Immature natural killer cell (primary cell): ENCODE measurements at places on chromosomes 4 and X.

DNA sequence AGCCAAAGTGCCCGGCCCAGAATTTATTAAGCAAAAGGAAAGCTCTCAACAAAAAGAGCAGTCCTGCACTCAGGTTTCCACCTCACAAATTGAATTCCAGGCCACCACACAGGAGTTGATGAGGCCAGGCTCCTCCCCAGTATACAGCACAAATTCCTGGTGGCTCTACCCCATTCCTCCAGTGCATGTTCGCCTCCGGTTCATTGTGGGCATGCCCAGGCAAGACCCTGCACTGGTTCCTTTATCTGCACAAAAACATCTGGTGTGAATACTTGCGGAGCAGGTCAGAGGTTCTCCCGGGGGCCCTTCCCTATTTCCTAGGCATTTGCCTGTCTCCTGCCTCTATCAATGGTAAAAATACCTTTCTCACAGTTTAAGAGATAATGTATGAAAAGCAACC lies 195.2 kb upstream of the ANXA10 start:
- no peak overlapping the region for H3K4me3 ChIP-seq
- peaks cover 4% of the 10 kb centered on the region for H3K36me3 ChIP-seq
- H3K27me3 ChIP-seq = no peaks in the 10 kb centered on the region
- no peak overlapping the region for H3K27ac ChIP-seq
- H3K4me1 ChIP-seq = no peaks in the 10 kb centered on the region
- DNase-seq = no peak

- peaks cover 5% of the 10 kb centered on the region for H3K36me3 ChIP-seq
- peaks cover 16% of the 10 kb centered on the region for H3K27me3 ChIP-seq
- peak overlapping the region; percentile 97 for H3K27ac ChIP-seq
Measured at GRCh38 chr4:169009286-169010124, 550 bp downstream of the CBR4 start.

DNA sequence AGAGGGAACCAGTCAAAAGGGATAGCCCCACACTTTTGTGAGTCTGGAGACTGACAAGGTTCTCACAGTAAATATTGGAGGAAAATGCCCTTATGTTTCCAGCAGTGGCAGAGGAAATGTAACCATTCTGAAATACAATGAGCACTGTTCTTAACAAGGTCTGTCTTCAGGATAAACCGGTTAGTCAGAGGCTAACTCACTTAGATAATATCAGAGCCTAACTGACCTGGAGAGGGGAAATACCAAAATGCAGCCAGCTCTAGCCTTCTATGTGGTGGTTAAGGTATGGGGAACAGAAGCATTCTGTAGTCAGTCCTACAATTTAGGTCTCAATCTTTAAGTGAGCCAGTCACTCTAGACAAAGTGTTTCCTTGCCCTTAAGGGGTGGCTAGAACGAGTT lies 70.8 kb downstream of the TBCK start:
- no peak overlapping the region for H3K27ac ChIP-seq
- no peak for DNase-seq
- H3K4me3 ChIP-seq = no peak overlapping the region

- no peak overlapping the region for H3K4me3 ChIP-seq
- no peak for DNase-seq
- peak overlapping the region; percentile 22 for H3K27ac ChIP-seq
- H3K36me3 ChIP-seq = peaks cover 8% of the 10 kb centered on the region
- H3K27me3 ChIP-seq = peaks cover 8% of the 10 kb centered on the region
- peaks cover 7% of the 10 kb centered on the region for H3K4me1 ChIP-seq
Measured at GRCh38 chr4:6869944-6870343, 39.7 kb upstream of the TBC1D14 start.

DNA sequence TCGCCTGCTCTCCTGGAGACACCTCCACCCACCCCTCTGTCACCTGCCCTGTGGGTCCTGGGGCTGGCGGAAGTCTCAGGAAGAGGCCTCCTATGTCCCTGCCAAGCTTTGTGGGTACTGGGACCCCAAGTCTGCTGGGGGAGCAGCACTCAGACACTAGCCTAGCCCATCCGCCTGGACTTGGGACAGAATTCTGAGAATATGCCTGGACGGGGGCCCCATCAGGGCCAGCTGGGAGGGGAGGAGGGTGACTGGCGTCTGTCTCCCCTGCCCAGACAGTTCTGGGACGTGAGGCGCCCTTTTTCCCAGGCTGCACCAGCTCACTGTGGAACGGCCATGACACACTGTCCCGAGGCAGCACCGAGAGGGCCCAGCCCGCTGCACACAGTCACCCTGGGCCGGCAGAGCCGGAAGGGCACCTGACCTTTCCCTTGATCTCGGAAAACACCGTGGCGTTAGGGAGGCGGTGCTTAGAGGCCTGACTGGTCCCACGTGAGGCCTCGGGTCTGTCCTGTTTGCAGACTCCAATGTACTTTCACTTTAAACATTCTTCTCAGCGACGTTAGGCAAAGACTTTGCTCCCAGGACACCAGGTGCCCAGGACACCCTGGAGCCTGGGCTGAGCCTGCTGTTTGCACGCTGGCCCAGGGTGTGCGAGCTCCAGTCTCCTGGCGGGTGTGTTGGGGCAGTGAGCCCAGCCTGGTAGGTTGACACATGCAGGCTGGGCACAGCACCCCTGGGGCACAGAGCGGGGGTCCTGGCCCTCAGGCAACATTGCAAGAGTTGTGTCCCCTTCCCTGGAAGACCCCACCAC lies 700 bp downstream of the SLC26A1 start:
- no peaks in the 10 kb centered on the region for H3K36me3 ChIP-seq
- DNase-seq = no peak
- H3K4me1 ChIP-seq = peaks cover 5% of the 10 kb centered on the region

- H3K27ac ChIP-seq = no peak overlapping the region
- no peaks in the 10 kb centered on the region for H3K4me1 ChIP-seq
- H3K36me3 ChIP-seq = no peaks in the 10 kb centered on the region
- H3K4me3 ChIP-seq = no peak overlapping the region
- DNase-seq = no peak
- peaks cover 4% of the 10 kb centered on the region for H3K27me3 ChIP-seq
Measured at GRCh38 chr4:170193496-170193895, 103.7 kb upstream of the AADAT start.

- H3K36me3 ChIP-seq = no peaks in the 10 kb centered on the region
- H3K27ac ChIP-seq = no peak overlapping the region
- H3K4me1 ChIP-seq = no peaks in the 10 kb centered on the region
- H3K4me3 ChIP-seq = no peak overlapping the region
- no peaks in the 10 kb centered on the region for H3K27me3 ChIP-seq
Measured at GRCh38 chrX:17214962-17215361, 160.0 kb upstream of the NHS start.

GRCh38 chr4:1398681-1399507 lies 7.3 kb downstream of the NKX1-1 start:
- peaks cover 4% of the 10 kb centered on the region for H3K27me3 ChIP-seq
- H3K27ac ChIP-seq = no peak overlapping the region
- H3K36me3 ChIP-seq = peaks cover 8% of the 10 kb centered on the region
- H3K4me1 ChIP-seq = no peaks in the 10 kb centered on the region
- no peak for DNase-seq

DNA sequence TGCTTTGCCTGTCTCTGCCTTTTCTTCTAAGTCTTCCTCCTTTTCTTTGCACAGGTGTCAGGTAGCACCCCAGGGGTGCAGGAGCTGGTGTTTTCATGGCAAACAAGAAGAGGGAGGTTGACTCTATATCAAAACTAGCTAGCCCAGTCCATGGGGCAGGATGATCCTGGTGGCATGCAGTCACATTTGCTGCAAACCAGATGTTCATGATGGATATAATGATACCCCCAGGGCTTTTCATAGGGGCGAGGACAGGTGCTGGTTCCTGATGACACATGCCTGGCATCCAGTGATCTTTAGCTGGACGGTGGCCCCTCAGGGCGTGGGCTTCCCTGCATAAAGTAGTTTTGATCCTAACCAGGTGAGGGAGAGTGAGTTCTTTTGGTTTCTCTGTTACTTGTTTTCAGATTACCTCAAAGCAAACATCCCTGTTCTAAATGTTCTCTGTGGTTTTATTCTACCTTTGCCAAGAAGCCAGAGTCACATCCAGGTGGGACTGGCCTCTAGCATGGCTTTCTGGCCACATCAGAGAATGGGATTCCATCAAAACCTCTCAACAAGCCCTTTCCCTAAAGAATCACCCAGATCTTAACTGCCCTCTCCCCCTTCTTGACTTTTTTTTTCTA lies 11.2 kb upstream of the UBA6 start:
- no peak overlapping the region for H3K4me3 ChIP-seq
- no peaks in the 10 kb centered on the region for H3K27me3 ChIP-seq
- H3K36me3 ChIP-seq = peaks cover 16% of the 10 kb centered on the region
- no peak overlapping the region for H3K27ac ChIP-seq

DNA sequence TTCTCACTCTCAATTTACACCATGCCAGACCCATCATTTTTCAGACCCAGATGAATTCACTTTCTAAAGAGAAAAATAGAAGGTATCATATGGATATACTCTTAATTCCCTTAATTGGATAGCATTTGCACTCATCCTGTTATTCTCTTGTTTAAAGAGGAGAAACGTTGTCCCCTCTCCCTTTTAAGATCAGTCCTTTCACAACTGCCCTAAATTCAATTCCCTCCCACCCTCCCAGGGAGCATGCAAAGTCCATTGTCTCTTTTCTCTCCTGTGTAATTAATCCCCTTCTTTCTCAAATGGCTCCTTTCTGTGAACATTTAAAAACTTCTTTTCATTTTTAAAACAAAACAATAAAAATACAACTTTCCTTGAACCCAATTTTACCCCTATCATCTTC lies 124.7 kb upstream of the TLL1 start:
- H3K27ac ChIP-seq = no peak overlapping the region
- DNase-seq = no peak
- H3K27me3 ChIP-seq = no peaks in the 10 kb centered on the region
- no peaks in the 10 kb centered on the region for H3K36me3 ChIP-seq
- no peaks in the 10 kb centered on the region for H3K4me1 ChIP-seq
- H3K4me3 ChIP-seq = no peak overlapping the region

GRCh38 chr4:143291314-143291713 lies 45.4 kb upstream of the GAB1 start:
- H3K4me1 ChIP-seq = no peaks in the 10 kb centered on the region
- no peaks in the 10 kb centered on the region for H3K36me3 ChIP-seq
- DNase-seq = no peak

DNA sequence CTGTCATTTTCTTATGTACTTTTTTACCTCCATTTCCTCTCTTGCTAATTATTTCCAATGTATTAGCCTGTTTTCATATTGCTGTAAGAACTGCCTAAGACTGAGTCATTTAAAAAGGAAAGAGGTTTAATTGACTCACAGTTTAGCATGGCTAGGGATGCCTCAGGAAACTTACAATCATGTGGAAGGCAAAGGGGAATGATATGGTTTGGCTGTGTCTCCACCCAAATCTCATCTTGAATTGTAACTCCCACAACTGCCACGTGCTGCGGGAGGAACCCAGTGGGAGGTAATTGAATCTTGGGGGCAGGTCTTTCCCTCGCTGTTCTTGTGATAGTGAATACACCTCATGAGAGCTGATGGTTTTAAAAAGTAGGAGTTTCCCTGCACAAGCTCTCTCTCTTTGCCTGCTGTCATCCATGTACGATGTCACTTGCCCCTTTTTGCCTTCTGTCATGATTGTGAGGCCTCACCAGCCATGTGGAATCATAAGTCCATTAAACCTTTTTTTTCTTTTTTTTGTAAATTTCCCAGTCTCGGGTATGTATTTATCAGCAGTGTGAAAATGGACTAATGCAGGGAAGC lies 870.0 kb upstream of the INTU start:
- H3K4me1 ChIP-seq = no peaks in the 10 kb centered on the region
- no peak overlapping the region for H3K4me3 ChIP-seq
- DNase-seq = no peak
- H3K27ac ChIP-seq = no peak overlapping the region
- no peaks in the 10 kb centered on the region for H3K27me3 ChIP-seq

DNA sequence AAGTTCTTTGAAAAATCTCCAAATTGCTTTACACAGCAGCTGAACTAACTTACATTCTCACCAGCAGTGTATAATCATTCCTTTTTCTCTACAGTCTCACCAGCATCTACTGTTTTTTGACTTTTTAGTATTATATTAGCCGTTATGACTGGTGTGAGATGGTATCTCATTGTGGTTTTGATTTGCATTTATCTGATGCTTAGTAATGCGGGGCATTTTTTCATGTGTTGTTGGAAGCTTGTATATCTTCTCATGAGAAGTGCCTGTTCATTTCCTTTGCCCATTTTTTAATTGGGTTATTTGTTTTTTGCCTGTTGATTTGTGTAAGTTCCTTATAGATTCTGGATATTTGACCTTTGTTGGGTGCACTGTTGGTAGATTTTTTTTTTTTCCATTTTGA lies 931.7 kb downstream of the CENPC start:
- no peak overlapping the region for H3K4me3 ChIP-seq
- no peaks in the 10 kb centered on the region for H3K36me3 ChIP-seq
- DNase-seq = no peak
- no peaks in the 10 kb centered on the region for H3K4me1 ChIP-seq
- no peak overlapping the region for H3K27ac ChIP-seq
- no peaks in the 10 kb centered on the region for H3K27me3 ChIP-seq

DNA sequence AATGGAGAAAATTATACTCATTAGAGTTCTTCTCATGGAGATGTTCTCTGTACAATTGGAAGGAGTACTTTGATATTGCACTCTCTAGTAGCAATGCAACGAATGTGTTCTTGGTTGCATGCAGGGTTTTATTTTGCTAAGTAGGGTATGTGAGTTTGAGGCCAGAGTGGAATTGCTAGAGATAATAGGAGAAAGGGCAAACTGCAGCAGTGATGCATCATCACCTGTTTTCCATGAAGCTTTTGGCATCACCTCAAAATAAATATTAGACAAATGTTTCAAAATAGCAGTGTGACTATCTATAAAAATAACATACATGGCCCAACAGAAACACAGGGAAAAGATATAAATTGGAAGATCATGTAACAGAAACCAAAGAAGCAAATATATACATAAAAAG lies 93.3 kb downstream of the TIGD2 start:
- no peaks in the 10 kb centered on the region for H3K36me3 ChIP-seq
- H3K4me3 ChIP-seq = no peak overlapping the region

- H3K27ac ChIP-seq = no peak overlapping the region
- H3K27me3 ChIP-seq = peaks cover 19% of the 10 kb centered on the region
- DNase-seq = no peak
- H3K4me3 ChIP-seq = no peak overlapping the region
- no peaks in the 10 kb centered on the region for H3K36me3 ChIP-seq
Measured at GRCh38 chr4:107826421-107826980, 1.8 kb downstream of the SGMS2 start.

DNA sequence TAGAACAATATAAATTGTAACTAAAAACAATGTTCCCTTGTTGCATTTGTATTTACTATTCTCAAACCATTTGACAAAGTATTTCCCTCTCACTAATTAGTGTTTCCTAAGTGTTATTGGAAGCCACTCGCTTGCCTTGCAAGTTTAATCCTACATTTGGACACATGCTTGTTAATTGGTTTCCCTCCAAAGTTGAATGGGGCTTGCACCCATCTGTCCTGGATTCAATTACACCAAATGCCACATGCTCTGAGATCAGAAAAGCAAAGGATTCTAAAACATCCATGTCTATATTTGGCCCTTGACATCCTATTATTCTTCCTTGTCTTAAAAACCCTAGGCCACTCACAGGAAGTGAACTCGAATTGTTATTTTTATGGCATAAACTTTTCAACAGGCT lies 146.6 kb downstream of the AMELX start:
- H3K27me3 ChIP-seq = no peaks in the 10 kb centered on the region
- H3K4me3 ChIP-seq = no peak overlapping the region
- no peaks in the 10 kb centered on the region for H3K36me3 ChIP-seq
- no peaks in the 10 kb centered on the region for H3K4me1 ChIP-seq
- no peak for DNase-seq

DNA sequence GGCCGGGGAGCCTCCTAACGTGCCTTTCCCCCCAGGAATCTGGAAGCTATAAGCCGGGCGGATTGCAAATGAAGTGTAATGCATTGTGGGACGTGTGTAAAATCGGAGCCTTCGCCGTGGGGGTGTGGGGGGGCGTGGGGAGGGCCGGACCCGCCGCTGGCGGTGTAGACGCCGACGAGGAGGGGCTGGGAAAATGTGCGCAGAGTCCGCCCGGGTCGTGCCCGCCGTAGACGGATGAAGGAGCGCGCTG lies 1.3 kb downstream of the STOX2 start:
- H3K27me3 ChIP-seq = peaks cover 23% of the 10 kb centered on the region
- DNase-seq = no peak
- no peak overlapping the region for H3K4me3 ChIP-seq
